ENCODE measurements at places on chromosomes 3 and 15. TPM values are rescaled to one million over a fixed set of nuclear protein-coding genes. Genes with fewer than 3 reads are reported as not detected.

DNA sequence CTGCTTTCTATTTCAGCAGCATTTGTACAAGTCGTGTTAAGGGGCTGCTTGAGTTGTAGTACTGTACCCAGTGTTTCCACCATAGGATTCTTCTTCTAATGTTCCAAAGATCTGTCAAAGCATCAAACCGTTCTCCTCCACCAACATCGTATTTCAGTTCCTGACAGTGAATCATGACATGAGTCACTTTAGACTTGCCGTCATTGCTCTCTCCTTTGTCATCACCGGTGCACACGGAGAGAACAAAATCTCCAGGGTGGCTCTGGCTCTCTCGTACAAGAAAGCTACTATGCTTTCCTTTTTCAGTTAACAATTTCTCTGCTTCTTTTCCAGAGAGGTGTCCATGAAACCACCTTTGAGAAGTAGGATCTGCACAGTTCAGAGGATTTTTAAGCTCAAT, 270.9 kb upstream of the CCDC54 start:
- DNase-seq: no peak

- DNase-seq: no peak
Observed at GRCh38 chr15:32909431-32909830, 191.6 kb downstream of the GREM1 start.

Gene MRPS11
- total RNA-seq: 56.3 TPM

Gene EXD1
- not detected for total RNA-seq

Data from neural crest cell (in vitro differentiated cells).